Glutamatergic neuron (in vitro differentiated cells): ENCODE measurements at places on chromosomes 3 and 15. TPM values are rescaled to one million over a fixed set of nuclear protein-coding genes. Genes with fewer than 3 reads are reported as not detected.

Gene IL20RB
- total RNA-seq = 1.8 TPM

Gene FSTL1
- 206 TPM for total RNA-seq

Gene AP3B2
- 218 TPM for total RNA-seq

Gene CNTN6
- 23.2 TPM for total RNA-seq

Gene ARGFX
- total RNA-seq = not detected

Gene ATP13A5
- total RNA-seq = not detected

Gene SLC12A8
- 2.4 TPM for total RNA-seq

Gene GOLGA6A
- total RNA-seq = 0.83 TPM

Gene BFSP2
- not detected for total RNA-seq

Gene GORASP1
- 44.6 TPM for total RNA-seq

Gene GREM1
- not detected for total RNA-seq

Gene LTF
- not detected for total RNA-seq

Gene SEMA6D
- total RNA-seq = 255 TPM

Gene NOX5
- total RNA-seq = not detected

Gene SLC22A14
- 0.93 TPM for total RNA-seq

Gene TMCO5A
- not detected for total RNA-seq

Gene KNL1
- total RNA-seq = 4.0 TPM

Gene ASB14
- not detected for total RNA-seq

Gene SORD
- total RNA-seq = 29.1 TPM

Gene ISLR2
- 21.1 TPM for total RNA-seq

Gene TGM4
- not detected for total RNA-seq

Gene WDR93
- not detected for total RNA-seq

Gene KLHL6
- not detected for total RNA-seq

Gene EPHB1
- total RNA-seq = 16.3 TPM

Gene TEX264
- total RNA-seq = 13.2 TPM

Gene MED12L
- 7.8 TPM for total RNA-seq

Gene GOLGA8J
- total RNA-seq = not detected

Gene CEP19
- total RNA-seq = 3.3 TPM

Gene SLC6A1
- 0.15 TPM for total RNA-seq

Gene PLSCR4
- total RNA-seq = not detected

Gene GP9
- not detected for total RNA-seq

Gene TTC21A
- 7.8 TPM for total RNA-seq

Gene CCR5
- total RNA-seq = not detected

Gene TYRO3
- 5.1 TPM for total RNA-seq

Gene IL16
- 0.27 TPM for total RNA-seq

Gene LEKR1
- total RNA-seq = 0.56 TPM

Gene STRIT1
- total RNA-seq = not detected

Gene IMPG2
- total RNA-seq = 2.4 TPM

Gene MKRN3
- total RNA-seq = 1.4 TPM

Gene ARL14
- total RNA-seq = not detected

Gene CRYGS
- 3.7 TPM for total RNA-seq

Gene DAZL
- total RNA-seq = 0.51 TPM

Gene PP2D1
- total RNA-seq = not detected

Gene FAM174B
- 8.6 TPM for total RNA-seq

Gene FAM3D
- not detected for total RNA-seq

Gene SLC28A1
- 0.25 TPM for total RNA-seq

Gene OSBPL10
- 3.8 TPM for total RNA-seq

Gene FEZF2
- total RNA-seq = 0.49 TPM

Gene CLRN1
- not detected for total RNA-seq

Gene GCSAM
- not detected for total RNA-seq

Gene RPSA
- total RNA-seq = 716 TPM
